ENCODE measurements at places on chromosomes 6 and 20.

- no peak for DNase-seq
Observed at GRCh38 chr6:15399641-15400470, 154.0 kb downstream of the JARID2 start.

DNA sequence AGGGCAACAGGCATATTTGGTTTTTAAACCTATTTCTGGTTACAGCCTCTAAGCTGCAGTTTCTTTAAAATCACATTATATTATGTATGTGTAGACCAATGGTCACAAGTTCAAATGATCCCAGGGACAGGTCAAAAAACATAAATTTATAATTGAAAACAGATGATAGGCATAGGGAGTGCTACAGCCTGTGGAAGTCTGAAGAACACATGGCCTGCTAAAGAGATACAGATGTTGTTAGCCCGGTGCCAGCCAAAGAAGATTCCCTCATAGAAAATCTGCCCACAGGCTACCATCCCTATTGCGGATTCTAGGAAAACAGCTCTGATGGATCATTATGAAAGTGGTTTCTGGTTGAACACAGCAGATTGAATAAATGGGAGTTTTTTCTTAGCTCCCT is 65.3 kb downstream of the NRSN1 start:
- DNase-seq = no peak

DNA sequence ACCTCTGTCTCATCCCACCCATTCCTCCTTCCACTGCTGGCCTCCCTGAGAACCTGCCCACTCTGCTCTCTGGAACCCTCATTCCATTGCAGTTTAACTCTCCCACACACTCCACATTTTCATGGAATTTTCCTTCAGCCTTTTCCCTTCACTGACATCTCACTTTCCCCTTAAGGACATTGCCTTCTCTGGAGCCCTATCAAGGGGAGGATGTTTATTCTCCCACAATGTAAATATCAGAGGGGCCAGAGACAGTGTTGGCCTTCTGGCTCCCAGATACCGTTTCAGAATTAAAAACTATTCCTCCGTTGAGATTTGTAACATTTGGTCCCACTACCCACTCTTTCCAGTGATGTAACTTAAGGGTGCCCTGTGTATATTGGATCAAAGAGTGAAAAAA is 199.5 kb upstream of the KCNK16 start:
- no peak for DNase-seq

- DNase-seq = no peak
Observed at GRCh38 chr20:47466704-47467459, 34.8 kb upstream of the NCOA3 start.

DNA sequence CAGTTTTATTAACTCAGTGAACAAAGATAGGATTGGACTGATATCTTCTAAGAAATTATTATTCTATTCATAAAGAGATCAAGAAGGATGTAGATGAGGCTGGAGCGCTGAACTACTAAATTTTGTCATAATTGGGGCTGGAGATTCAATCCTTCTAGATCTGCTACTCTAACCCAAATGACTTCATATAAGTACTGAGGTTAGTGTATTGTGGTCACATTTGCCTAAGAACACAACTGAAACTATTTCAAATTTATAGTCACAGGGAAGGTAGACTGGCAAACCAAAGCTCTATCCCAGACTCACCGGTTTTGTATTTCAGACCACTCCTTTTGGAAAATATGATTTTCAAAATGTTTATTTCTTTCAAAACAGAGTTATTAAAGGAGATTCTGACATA is 96.7 kb downstream of the BMP5 start:
- no peak for DNase-seq

GRCh38 chr6:125008957-125009356 is 46.7 kb downstream of the RNF217 start:
- DNase-seq = no peak

DNA sequence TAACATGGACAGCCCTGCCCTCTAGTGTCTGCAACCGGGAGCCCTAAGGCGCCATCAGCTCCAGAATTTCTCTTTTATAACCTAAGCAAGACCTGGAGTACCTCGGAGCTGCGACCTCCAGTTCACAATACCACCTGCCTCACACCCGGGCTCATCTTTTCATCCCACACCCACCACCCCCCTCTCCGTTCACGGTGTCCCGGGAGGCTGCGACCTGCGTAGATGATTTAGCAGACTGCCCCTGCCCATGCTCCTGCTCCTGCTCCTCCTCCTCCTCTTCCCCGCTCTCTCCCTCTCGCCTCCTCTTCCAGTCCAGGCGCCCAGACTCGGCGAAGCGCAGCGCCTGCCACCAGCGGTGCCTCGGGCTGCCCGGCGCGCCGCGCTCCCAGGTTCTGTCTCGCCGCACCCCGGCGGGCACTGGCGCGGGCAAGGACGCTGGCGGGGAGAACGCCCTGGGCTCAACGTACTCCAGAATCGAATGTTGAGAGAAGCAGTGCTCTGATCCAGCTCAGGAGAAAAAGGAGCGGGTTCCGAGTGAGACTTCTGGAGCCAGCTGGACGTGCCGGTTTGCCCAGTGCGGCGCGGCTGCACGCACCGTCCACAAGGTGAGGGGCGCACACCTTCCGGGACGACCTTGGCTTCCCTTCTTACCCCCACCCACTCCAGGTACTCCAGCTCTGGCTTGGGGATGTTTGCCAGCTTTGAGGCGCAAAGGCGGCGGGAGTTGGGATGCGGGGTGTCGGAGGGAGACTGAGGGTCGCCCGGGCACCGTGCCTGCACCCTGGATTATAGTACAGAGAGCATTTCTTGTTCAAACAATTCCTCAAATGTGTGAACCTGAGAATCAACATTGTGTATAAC is at the start of gene HTR1E:
HTR1E (plus strand) TSS at position 310 of the 861 bp plus-strand sequence. CDS start 77,807 bp downstream, outside the sequence.
- no peak for DNase-seq

DNA sequence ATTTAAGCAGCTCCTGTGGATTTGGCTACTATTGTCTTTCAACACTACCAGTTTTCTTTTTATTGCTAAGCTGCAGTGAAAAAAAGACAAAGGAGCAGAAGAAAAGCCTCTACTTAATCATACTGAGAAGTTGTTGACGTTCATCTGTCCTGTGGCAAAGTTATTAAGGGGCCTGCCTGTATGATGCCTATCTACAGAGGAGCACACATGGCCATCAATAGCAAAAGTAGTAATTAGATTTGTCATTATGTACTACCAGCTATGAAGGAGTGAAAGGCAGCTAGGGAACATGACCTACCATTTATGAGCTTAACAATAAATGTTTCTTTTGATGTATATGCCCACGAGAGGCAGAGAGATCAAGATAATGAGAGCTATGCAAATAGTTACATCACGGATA is 620.9 kb downstream of the PHF3 start:
- no peak for DNase-seq

DNA sequence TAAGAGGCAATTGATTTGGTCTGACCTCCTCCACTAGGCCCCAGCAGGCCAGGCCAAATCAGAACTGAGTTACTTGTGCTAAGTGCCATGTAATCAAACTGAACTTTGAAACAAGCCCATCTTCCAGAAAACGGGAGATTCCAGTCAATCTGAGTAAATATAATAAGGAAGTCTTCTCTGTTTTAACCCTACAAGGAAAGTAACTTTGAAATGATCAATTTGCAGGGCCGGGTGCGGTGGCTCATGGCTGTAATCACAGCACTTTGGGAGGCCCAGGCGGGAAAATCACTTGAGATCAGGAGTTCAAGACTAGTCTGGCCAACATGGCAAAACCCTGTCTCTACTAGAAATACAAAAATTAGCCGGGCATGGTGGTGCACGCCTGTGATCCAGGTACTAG is 2.0 kb upstream of the SHLD1 start:
- no peak for DNase-seq

DNA sequence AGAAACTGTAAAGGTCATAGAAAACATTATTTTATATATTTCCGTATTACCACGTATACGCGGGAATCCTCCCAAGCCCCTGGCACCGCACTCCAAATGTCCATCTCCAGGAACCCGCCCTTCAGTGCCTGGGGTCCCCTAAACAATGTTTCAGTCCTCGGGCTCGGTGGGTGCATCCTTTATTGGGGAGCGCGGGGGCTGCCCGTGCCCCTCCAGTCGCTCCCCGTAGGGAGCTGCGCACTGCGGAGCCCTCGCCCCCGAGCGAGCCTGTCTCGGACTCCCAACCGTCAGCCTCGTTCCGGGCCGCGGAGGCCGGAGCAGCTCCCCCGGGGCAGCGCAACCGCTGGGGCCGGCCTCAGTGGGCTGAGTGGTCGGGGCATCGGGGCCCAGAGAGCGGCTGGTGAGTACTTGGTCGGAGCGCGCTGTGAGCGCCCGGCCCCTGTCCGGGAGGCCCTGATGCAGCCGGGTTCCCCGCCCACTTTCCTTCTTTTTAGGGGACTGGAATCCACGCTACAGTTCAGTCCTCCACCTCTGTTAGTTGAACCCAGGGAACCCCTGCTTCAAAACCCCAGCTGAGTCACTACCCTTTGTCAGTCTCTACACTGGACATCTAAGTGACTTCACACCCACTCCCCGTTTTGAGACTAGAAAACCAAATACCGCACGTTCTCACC is at the start of gene DNAH8:
DNAH8 (plus strand) TSS at position 296 of the 674 bp plus-strand sequence. CDS start 7,499 bp downstream, outside the sequence.
- peak; percentile 2 for DNase-seq

GRCh38 chr6:72787391-72788031 is 165.6 kb downstream of the KCNQ5 start:
- DNase-seq = no peak

DNA sequence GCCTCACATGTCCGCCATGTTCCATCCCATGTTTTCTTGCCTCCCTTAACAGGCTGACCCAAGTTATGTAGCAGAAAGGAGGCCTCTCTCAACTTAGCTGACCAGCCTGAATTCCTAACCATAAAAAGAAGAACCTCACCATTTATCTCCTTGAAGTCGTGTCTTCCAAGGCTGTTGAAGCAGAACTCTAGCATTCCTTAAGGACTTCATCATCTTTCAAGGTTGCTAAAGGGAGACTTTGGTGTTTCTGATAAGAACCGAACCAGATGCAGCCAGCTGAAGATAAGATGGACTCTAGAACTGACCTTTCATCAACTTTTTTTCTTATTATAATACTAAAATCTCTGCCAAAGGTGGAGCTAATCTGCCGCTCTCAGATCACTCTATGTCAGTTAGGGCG is 571.7 kb upstream of the SLC35B3 start:
- no peak for DNase-seq

GRCh38 chr20:16195671-16196070 is 377.6 kb downstream of the KIF16B start:
- DNase-seq = no peak

- DNase-seq = no peak
Observed at GRCh38 chr6:136445063-136445462, 105.2 kb downstream of the MAP7 start.

DNA sequence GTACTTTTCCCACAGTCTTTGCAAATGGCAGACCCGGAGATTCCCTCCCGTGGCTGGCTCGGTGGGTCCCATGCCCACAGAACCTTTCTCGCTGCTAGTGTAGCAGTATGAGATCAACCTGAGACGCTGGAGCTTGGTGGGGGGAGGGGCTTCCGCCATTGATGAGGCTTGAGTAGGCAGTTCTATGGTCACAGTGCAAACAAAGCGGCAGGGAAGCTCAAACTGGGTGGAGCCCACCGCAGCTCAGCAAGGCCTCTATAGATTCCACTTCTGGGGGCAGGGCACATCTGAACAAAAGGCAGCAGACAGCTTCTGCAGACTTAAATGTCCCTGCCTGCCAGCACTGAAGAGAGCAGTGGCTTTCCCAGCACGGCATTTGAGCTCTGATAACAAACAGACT is 186.0 kb upstream of the KCNK16 start:
- no peak for DNase-seq

DNA sequence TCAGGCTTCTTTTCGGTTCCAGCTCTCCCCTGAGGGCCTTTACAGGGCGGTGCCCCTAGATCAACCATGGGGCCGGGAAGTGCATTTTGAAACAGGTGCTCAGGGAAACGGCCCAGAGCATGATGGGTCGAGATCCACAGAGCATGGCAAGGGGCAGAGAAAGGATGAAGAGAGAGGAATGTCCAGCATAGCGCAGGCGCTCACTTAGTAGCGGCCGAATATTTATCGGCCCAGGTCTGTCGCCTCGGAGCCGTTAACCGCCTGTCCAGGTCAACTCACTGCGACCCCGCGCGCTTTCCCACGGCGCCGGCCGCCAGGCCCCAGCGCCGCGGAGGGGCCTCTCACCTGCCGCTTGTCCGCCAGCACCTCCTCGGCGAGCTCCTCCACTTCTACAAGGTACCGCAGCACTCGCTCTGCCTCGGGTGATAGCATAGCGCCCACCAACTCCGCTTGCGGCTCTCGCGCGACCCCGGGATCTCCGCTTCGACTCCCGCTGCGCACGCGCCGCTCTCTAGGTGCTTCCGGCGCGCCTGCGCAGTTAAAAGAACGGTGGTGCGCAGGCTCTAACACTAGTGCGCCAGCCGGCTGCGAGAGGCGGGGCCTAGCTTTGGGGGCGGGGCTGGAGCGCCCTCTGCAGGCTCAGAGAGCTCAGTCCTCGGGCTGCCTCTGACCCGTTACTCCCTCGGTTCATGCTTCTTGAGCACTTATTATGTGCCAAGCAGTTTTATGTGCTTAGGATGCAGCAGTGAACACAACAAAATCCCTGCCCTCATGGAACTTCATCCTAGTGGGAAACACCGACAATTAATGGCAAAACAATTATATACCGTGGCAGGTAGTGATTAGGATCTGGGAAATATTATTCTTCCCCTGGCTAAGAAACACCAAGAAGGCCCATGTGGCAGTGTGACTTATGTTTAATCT is at the start of gene PDRG1:
PDRG1 (minus strand) TSS at position 517 of the 924 bp plus-strand sequence; CDS start at position 432, 85 bp downstream.
- peak; percentile 97 for DNase-seq

DNA sequence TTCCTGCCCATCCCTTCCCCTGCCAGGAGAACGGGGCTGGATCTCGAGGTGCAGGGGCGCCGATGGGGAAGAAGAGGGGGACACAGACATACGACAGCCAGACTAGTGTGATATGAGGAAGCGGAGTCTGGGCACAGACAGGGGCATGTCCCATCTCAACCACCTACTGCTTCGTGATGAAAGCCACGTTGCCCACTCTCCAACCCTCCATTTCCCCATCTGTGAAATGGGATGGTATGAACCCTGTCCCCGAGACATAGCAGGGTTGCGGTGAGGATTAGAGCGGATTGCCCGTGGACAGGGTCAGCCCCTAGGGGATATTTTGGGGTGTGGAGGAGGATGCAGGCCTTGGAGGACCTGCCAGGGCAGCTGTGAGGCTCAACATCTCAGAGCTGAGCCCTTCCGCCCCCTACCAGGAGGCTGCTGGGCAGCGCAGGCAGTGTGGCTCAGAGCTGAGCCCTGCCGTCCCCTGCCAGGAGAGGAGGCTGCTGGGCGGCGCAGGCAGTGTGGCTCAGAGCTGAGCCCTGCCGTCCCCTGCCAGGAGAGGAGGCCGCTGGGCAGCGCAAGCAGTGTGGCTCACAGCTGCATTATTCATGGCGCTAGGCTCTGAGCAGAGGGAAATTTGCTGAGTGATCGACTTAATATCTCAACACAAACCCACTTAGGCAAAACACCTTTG is 71.7 kb downstream of the GRM4 start:
- DNase-seq = no peak

- no peak for DNase-seq
Observed at GRCh38 chr6:87636315-87636714, 46.4 kb downstream of the ORC3 start.

DNA sequence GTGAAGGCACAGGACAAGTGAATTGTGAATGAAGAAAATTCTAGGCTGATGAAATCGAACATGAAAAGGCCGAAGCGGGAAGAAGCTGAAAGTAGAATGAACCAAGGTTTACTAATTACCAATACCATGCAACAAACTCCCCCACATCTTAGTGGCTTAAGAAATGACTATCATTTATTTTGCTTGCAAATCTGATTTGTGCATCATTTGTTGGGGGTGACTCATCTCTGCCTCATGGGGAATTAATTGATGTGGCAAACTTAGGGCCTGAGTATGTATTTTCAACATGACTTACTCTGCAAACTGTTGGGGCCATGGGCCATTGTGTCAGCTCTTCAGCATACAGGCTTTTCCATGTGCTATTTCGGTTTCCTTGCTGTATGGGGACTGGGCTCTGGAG is 26.8 kb downstream of the PPP1R14C start:
- DNase-seq = no peak

All from stimulated activated CD4-positive, alpha-beta T cell treated with anti-CD3 and anti-CD28 coated beads, Interleukin-1b, Interleukin-23, amount 100 ng/mL, for 1 hour (primary cell).